Stimulated activated CD4-positive, alpha-beta T cell treated with anti-CD3 and anti-CD28 coated beads, Interleukin-1b, Interleukin-23, amount 100 ng/mL, for 24 hours (primary cell): ENCODE measurements at places on chromosomes 3 and 15.

DNA sequence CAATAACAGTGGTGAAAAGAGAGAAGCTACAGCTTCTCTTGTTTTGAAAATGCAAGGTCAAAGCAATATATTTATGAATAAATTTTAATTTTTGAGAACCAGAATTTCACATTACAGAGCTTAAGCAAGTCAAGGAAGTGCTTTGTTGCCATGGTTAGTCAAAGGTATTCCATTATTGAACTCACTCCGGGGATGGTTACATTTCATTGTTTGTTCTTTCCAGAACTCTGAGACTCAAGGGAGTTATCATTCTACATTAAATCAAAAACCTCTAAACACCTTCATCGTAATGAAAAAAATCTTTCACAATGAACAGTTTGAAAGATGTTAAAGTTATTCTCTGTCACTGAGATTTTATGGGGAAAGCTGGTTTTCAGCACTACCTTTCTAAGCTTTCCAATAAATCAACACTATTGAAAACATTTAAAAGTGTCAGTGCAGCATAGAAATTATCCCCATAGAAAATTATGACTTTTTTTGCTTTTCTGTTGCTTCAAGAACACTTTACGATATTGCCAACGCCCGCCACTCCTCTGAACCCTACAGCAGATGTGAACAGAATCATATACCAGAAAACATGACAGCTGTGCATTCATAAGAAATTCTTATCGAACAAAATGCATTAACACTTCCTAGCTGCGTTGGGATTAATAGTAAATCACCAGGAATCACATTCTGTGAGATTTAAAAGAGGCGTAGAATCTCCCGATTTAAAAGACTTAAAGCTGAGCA, 83.0 kb downstream of the OTOL1 start:
- no peak for DNase-seq

DNA sequence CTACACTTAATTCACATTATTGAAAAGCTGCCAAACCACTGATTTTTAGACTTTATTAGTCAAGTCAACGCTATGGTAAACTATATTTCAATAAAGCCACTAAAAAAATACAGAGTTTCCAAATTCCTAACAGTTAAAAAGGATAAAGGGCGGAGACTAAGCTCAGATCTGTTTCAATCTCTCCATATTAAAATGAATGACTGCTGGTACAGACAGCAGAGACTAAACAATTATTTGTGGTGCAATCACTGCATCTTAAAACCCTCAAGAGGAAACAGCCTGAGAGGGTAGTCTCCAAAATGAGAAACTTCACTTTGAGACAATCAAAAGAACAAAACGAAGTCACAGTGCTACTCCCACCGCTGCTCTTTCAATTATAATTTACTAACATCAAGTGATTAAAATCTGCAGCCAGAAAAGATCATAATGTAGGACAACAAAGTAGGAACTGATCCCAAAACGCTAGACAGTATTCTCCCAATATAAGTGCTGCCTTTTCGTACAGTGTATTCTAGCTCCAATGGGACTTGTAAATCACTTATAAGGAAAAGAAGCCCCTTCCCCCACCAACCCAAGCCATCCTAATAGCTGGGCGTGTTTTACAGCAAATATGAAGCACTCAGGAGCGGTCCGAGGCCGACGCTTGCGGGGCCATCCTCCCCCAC, 1.2 kb downstream of the UBP1 start:
- DNase-seq = no peak

- DNase-seq = no peak
These were observed 111.5 kb downstream of the ZNF609 start for GRCh38 chr15:64571857-64572291.

- DNase-seq = no peak
These were observed 405.0 kb upstream of the IL12A start for GRCh38 chr3:159583662-159584061.

DNA sequence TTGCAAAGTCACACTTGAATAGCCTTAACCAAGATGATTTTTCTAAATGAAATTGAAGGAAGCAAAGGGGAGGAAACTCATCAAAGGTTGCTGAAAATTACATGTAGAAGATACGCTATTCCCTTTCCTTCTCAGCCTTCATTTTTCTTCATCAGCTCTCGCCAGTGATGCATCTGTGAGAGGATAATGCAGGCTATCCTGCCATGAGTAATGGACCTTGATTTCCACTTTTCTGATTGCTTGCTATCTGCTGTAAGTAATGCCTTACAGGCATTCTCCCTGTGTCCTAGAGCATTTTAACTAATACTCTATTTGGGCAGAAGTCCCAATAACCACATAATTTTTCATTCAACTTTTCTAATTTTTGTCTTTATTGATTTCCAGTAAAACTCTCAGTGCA, 162.6 kb downstream of the BBX start:
- no peak for DNase-seq

GRCh38 chr3:56347219-56347871, 120.9 kb downstream of the ERC2 start:
- peak; percentile 8 for DNase-seq

GRCh38 chr15:26179906-26180305, 316.8 kb upstream of the ATP10A start:
- no peak for DNase-seq

DNA sequence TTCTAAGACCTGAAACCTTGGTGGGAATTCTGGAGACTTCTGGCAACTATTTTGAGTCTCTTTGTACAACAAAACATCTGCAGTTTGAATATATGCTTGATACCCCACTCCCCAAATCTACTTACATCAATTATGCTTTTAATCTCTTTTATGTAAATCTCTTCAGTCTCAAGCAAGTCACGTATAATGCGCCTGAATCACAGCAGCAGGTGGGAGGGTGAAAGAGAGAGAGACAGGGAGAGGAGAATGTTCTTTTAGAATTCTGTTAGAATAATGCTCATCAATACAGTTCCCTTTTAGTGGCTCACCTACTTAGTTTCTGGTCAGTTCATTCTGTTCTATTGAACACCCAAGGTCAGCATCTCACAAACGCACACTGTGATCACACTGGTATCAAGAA, 22.2 kb upstream of the B3GNT5 start:
- DNase-seq = no peak

- DNase-seq = no peak
These were observed 42.1 kb downstream of the SEMA3G start for GRCh38 chr3:52402706-52403270.

DNA sequence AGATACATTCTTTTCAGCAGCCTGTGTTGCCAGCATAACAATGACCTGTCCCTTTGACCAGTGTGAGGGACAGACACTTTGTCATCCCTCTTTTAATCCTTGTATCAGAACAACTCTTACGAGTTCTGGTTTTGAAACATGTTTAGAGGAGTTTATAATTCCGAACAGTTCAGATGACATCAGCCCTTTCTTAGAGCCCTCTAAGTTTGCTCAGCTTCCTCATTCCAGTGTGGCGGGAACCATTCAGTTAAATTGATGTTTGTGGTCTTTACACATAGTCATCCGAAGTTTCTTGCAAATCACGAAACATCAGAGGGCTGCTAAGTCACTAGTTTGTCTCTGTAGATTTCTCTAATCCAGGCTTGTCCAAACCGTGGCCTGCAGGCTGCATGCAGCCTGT, 102.5 kb downstream of the AKAP13 start:
- DNase-seq = no peak

GRCh38 chr3:48398701-48399386, 26.8 kb downstream of the FBXW12 start:
- no peak for DNase-seq

DNA sequence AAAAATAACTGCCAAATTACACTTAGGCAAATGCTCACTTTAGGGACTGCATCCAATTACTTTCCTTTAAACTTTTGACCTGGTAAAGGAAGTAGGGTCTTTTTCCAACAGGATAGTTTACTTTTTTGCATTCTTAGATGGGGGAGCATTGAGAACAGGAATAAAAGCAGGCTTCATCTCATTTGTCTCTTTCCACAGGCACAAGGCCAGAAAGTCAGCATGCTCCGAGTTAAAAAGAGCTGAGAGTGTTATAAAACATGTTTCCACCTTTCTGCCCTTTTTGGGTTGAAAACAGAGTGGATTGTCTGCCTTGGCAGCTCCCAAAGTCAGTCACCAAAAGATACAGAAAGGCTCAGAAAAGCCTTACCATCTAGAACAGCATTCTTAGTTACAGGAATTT, 404.9 kb upstream of the ALCAM start:
- no peak for DNase-seq

DNA sequence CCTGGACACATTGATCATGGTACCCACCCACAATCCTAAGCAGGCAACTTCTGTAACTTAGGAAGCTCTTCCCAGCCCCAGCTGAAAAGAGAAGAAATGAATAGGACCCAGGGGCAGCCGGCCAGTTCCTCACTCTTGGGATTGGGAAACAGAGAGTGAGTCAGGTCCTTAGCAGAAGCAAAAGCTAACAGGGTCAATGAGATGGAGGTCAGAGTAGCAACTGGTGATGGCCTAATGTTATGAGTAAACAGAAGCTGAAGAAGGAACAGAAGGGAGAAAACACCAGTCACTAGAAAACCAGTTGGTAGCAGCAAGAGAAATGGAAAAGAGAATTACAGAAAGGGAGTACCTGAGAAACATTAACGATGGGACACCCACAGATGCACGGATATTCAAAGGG, 20.0 kb downstream of the RIOX2 start:
- DNase-seq = no peak

DNA sequence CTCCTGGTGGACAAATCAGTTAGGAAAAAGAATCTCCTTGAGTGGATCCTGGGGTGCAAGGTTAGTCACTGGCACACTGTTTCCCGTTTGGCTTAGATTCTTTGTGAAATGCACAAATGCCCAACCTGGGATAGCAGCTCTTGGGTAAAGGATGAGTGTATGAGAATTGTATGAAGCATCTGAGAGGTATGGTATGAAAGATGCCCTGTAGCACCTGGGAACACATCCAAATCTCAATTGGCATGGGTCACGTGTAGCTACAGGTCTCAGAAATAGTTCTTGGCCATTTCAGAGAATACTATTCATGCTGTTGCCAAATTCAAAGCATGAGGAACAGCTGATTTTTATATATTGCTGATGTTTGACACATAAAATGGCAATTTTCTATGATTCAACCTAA, 84.3 kb downstream of the KCNH8 start:
- no peak for DNase-seq

DNA sequence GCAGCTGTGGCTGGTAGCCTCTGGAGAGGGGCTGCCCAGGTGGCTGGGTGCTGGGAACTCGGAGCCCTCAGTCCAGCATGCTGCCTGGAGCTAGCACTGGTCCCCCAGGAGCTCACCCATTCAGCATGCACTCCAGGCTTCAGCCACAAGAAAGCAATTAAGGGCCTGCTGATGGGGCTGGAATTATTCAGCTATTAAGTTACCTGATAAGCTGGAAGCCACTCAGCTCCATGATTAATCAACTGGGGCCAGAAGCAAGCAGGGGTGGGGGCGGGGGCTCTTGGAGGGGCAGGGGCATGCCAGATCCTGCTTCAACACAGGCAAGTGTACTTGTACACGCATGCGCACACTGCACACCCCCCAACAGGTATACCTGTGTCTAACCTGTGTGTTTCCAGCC, 22.1 kb upstream of the TMEM115 start:
- DNase-seq = no peak

DNA sequence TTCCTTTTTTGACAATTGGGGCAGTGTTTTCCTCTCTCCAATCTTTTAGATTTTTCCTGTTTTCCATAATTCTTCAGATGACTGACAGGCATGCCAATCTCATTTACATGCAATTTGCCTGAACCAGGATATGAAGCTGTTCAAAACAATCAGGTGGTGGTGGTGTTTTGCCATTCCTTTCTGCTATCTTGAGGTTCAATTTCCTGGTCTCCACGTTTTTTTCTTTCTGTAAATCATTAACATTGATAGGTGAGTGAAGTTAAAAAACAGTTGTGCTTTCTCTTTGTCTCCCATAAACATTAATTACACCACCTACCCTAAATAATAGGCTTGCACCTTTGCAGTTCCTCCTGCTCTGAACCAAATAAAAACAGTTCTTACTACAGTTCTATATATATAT, 49.1 kb downstream of the C2CD4A start:
- DNase-seq = no peak

GRCh38 chr3:134092208-134092701, 62.5 kb upstream of the SLCO2A1 start:
- no peak for DNase-seq
